ENCODE measurements at places on chromosomes 2 and 18.

GRCh38 chr2:238032755-238033337, 28.0 kb upstream of the SCLY start:
- DNase-seq: no peak

GRCh38 chr2:220107380-220107791, 480.0 kb downstream of the SLC4A3 start:
- DNase-seq: no peak

DNA sequence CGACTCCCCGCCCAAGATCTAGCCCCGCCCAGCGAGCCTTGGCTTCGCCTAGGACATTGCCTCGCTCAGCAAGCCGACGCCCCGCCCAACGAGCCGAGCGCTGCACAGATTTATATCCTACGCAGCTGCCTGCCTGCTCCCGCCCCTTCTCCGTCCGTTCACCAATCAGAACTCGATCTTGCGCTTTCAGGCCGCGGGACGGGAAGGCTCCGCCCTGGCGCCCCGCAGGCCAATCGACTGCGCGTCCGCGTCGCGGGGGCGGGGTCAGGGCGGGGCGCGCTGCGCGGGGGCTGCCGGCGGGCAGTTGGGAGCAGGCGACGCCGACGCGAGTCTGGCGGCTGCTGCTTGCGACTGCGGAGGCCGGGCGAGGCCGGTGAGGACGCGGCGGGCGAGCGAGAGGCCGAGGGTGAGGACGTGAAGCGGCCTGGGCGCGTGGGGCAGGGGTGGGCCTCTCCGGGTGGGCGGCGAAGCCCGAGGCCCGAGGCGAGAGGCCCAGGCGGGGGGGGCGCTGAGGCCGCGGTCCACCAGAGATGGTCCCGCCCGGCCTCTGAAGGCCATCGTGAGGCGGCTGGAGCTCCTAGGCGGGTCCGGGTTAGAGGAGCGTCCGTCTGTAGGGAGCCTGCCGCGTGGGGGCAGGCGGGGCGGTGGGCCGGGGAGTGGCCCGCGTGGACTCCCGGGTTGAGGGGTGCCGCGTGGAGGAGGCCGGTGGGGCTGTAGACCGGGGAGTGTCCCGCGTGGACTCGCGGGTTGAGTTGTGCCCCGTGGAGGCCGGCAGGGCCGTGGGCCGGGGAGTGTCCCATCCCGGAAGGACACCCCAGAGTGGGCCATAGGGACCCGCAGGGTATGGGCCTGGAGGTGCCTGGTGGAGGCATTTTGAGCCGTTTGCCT, at the start of gene FARP2:
FARP2 (plus strand) TSS at position 303 of the 888 bp plus-strand sequence. CDS start 16,823 bp downstream, outside the sequence.
- peak; percentile 90 for DNase-seq

DNA sequence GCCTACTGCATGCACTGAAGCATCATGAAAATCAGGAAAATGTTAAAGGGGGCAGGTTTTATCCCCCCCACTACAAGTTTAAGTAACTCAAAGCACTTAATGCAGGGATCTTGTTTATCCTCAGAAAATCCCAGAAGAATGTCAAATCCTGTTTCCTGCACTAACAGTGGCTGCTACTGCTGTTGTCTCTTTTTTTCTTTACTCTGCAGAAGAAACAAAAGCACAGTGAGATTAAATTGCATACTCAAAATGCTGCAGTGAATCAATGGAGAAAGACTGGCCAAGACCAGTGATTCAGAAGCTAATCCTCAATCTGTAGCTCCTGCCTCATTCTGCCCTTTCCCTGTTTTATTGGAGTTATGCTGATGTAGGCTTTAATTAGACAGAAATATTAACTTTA, 332.3 kb upstream of the FIGN start:
- no peak for DNase-seq

GRCh38 chr2:135151615-135152014, 99.5 kb downstream of the RAB3GAP1 start:
- no peak for DNase-seq

- no peak for DNase-seq
Observed at GRCh38 chr2:175195012-175195411, 13.5 kb upstream of the ATP5MC3 start.

DNA sequence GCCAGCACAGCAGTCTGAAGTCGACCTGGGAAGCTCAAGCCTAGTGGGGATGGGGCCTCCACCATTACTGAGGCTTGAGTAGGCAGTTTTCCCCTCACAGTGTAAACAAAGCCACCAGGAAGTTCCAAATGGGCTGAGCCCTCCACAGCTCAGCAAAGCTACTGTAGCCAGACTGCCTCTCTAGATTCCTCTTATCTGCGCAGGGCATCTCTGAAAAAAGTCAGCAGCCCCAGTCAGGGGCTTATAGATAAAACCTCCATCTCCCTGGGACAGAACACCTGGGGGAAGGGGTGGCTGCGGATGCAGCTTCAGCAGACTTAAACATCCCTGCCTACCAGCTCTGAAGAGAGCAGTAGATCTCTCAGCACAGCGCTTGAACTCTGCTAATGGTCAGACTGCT, 218.4 kb upstream of the VRK2 start:
- no peak for DNase-seq

DNA sequence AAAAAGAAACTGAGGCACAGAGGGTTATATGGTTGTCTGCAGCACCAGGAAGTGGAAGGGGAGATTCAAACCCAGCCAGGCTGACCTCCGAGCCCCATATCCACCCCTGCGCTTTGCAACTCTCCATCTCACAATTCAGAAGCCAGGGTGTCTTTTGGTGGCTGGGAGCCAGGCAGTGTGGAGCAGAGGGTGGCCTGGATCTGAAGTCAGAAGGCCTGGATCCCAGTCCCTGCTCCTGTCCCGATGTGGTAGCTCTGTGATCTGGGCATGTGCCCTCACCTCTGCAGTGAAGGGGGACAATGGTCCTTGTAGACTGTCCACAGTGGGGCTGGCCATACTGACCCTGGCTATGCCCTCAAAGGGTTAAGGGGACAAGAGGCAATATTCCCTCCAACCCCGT, 57.0 kb downstream of the CIB4 start:
- DNase-seq: no peak

GRCh38 chr2:58237741-58238140, 3.4 kb downstream of the FANCL start:
- DNase-seq: no peak

DNA sequence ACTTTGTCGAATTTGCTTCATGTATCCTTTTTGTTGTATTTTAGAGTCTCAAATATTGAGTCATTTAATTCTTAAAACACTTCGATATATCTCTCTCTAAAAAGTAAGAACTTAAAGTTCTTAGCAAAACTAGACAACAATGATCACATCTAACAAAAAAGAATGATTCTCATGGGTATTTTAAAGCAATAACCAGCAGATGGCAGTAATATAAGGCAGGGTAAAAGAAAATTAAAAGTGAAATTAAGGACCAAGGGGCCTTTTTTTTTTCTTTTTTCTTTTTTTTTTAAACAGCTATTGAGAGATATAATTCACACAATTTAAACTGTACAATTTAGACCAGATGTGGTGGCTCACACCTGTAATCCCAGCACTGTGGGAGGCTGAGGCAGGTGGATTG, 9.9 kb upstream of the AOX1 start:
- no peak for DNase-seq

DNA sequence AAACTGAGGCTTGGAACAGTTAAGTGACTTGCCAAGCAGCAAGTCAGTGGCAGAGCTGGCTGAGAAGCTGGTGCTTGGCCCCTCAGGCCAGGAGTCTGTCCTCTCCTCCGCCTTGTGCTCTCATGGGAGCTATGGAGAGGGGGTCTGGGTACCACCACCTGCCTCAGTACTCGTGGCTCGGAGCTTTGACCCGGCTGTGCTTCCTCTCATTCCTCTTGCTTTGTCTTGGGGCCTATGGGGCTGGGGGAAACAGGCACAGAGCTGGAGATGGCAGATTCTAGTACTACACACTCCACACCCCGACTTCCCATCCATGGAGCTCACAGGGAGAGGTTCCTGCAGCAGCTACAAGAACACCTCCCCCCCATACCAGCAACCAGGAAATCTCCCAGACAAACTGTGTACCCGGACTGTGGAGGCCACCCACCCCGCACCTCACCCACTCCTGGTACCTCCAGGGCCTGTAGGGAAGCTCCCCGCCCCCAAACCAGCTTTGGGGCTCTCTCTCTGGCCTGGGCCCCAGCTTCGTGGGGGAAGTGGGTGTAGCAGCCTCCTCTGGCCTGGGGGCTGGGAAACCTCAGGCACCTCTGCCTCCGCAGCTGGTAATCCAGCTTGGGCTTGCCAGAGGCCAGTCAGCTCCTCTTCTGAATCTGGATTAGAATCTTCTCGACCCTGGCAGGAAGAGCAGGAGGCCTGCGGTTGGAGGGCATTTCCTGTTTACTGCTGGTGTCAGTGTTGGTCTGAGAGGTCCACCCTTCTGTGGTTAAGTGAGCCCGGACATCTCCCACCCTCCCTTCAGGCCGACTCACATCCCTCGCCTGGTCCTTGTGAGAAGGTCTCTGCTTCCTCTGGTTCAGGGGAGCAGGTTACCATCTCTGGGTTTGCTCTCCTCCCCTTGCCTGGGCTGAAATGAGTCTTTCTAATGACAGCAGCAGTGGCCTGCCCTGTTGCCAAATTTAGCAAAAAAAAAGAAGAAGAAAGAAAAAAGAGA, 22.3 kb upstream of the RHOB start:
- DNase-seq: no peak

- DNase-seq: no peak
Observed at GRCh38 chr2:26298638-26299393, 47.1 kb upstream of the SELENOI start.

DNA sequence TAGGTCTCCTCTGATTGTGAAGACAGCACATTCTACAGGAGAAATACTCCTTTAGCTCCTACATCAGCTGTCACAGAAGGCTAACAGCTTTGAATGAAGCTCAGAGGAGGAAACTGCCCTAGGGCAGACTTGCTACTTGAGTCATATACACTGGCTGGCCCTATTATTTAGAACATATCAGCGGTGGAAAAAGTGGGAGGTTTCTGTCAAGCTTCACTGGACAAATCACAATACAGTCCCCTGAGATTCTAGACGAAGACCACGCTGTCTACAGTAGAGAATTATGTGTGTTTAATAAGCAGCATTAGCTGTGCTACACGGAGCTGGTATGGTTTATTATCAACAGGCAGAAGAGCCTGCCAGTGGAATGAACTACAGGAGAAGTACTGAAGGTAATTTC, 230.9 kb upstream of the FSIP2 start:
- no peak for DNase-seq

DNA sequence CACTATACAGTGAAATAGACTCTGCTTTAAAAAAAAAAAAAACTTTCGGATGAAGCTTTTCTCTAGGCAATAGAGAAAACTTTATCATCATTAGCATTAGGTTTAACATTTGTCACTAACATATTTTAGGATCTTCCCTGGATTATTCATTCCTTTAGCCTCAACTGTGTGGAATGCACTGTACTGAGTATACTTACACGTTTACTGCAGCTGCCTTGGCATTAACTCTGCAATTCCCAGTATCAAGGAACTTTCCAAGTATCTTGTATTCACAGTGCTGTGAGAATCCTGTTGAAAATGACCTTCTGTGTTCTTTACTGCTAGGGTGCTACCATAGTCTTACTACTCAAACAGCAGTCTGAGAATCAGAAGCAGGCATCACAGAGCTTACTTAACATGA, 328.2 kb upstream of the COL3A1 start:
- DNase-seq: no peak

GRCh38 chr18:3814816-3815215, 364.8 kb downstream of the TGIF1 start:
- DNase-seq: no peak

- no peak for DNase-seq
Observed at GRCh38 chr18:27184115-27185024, 738 bp downstream of the CHST9 start.

- no peak for DNase-seq
Observed at GRCh38 chr18:51610481-51610880, 413.0 kb upstream of the MEX3C start.

- no peak for DNase-seq
Observed at GRCh38 chr2:234970477-234970882, 18.7 kb downstream of the SH3BP4 start.

GRCh38 chr2:210421916-210422315, 54.6 kb downstream of the LANCL1 start:
- no peak for DNase-seq

DNA sequence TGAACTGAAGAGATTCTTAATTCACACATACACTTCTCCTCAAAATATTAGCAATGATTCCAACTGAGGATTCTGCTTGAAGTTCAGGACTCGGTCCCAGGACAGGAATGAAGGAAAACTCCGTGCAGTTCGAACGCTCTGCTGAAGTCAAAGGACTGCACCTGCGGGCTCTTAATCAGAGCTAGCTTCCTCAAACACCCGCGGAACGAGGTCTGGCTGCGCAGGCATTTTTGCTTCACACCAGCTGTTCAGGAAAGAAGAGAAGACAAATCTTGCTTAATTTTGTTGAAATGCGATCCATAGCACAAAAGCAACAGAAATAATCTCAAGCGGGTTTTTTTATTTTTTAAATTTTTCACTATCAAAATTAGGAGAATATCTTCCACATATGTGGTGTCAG, 175.6 kb downstream of the LAMA1 start:
- DNase-seq: no peak

GRCh38 chr2:206881708-206882410, 57.5 kb upstream of the CPO start:
- no peak for DNase-seq

GRCh38 chr2:128613876-128614275, 295.2 kb upstream of the HS6ST1 start:
- no peak for DNase-seq

DNA sequence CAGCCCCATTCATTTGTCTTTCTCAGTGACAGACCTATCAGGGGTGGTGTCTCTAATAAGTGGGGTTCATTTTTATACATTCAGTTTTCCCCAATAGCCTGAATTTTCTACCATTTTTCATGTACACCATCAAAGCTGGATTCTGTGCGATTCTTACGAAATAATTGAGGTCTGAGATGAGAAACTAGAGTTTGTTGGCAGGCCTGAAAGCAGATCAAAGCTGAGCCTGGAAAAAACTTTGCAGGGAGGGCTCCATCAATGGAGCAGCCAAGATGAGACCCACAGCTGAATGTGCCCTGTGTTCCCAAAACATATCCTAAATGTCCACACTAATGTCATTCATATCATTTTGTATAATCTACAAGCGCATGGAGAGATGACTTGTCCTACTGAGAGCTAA, 4.5 kb upstream of the TMEM200C start:
- no peak for DNase-seq

- no peak for DNase-seq
Observed at GRCh38 chr2:205965707-205966106, 120.3 kb downstream of the INO80D start.

GRCh38 chr18:31490387-31490786, 7.6 kb upstream of the DSG2 start:
- no peak for DNase-seq

DNA sequence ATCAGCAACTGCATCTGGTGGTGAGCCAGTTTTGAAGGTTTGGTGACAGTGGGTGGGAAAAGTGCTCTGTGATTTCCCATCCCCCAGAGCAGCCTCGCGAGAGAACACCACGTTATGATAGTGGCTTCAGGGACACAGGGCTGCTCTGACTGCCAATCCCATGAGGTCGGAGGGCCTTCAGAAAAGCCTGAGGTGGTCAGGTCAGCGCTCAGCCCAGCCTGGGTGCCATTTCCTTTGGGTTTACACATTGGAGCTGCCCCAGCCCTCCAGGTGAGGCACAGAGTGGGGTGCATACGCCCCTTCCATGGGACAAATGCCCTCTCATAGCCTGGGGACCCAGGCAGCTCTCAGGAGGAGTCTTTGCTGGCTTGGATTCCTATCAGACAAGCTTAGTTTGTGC, 126.8 kb downstream of the KCTD1 start:
- no peak for DNase-seq

GRCh38 chr2:199459286-199460100, 1.8 kb upstream of the SATB2 start:
- no peak for DNase-seq

Measured in stimulated activated CD4-positive, alpha-beta T cell treated with anti-CD3 and anti-CD28 coated beads, Interleukin-1b, Interleukin-23, amount 100 ng/mL, for 1 hour (primary cell).